ENCODE measurements at places on chromosomes 2 and 18.

DNA sequence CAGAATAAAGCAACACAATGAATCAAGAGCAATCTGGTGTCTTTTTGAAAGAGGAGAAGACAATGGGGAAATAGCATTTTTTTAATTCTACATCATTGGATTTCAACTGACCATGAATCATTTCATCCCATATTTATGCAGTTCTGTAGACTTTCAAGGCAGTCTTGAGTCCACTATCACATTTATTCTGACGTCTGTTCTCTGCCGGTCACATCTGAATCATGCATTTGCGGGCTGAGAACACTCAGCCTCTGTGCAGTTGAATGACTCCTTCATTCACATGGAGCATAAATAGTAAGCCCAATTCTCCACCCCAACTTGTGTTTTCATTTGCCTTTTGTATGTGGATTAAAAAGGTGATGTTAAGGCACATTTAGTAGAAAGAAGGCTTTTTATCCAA is 128.2 kb downstream of the AKAIN1 start:
- DNase-seq: no peak

DNA sequence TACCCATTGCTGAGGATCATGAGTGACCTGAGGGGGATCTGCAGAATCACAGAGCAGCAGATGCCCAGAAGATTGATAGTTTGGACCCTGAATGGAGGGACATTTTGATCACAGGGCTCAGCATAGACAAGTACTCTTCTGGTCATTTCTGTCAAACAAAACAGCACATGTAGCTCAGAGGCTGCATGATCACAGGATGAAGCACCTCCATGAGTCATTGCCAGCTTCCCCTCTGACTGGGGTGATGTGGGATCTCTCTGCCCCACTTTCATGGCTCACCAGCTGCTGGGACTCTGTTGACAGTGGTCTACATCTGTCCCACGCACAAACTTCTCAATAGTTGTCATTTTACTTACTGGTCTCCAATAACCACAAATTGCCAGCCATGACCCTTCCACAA is 264.1 kb downstream of the RPIA start:
- no peak for DNase-seq

DNA sequence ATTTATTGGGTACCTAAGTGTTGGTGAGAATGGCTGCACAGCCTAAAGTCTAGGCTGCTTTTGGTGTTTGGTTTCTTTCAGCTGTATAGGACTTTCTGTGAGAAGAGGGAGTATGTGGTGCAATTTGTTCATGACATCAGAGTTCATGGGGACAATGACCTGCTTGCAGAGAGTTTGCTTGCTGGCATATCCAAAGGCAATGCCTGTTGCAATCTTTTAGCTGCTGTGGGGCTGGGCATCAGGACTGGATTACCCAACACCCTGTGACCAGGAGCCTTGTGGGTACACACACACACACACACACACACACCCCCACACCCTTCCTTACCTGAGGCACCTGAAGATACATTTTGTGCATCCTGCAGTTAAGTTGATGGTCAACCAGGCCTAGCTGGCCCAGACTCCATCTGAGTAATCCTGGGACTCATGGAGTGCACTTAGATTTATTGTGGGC is 68.4 kb downstream of the LIPG start:
- no peak for DNase-seq

DNA sequence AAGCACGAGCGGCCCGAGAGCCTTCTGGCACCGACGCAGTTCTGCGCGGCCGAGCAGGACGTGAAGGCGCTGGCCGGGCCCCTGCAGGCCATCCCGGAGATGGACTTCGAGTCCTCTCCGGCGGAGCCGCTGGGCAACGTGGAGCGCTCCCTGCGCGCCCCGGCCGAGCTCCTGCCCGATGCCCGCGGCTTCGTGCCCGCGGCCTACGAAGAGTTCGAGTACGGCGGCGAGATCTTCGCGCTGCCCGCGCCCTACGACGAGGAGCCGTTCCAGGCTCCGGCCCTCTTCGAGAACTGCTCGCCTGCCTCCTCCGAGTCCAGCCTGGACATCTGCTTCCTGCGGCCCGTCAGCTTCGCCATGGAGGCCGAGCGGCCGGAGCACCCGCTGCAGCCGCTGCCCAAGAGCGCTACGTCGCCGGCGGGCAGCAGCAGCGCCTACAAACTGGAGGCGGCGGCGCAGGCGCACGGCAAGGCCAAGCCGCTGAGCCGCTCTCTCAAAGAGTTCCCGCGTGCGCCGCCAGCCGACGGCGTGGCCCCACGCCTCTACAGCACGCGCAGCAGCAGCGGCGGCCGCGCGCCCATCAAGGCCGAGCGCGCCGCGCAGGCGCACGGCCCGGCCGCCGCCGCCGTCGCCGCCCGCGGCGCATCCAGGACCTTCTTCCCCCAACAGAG is 70.4 kb downstream of the ARHGEF33 start:
- no peak for DNase-seq

DNA sequence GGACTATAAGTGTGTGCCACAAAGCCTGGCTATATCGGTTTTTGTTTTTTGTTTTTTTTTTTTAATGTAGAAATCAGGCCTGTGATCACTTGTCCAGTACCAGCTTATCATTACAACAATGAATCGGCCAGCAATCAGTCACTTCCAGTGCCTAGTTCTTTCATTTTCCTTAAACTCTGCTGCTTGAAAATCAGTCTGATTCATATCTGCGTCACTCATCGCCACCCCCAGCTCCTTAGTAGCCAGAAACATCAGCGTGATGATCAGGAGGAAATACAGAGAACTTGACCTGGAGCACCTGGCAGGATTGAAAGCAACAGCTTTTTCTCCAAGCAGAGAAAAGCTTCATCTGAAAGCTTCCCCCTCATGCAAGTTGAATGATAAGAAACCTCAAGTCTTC is 75.4 kb downstream of the SPTBN1 start:
- no peak for DNase-seq

DNA sequence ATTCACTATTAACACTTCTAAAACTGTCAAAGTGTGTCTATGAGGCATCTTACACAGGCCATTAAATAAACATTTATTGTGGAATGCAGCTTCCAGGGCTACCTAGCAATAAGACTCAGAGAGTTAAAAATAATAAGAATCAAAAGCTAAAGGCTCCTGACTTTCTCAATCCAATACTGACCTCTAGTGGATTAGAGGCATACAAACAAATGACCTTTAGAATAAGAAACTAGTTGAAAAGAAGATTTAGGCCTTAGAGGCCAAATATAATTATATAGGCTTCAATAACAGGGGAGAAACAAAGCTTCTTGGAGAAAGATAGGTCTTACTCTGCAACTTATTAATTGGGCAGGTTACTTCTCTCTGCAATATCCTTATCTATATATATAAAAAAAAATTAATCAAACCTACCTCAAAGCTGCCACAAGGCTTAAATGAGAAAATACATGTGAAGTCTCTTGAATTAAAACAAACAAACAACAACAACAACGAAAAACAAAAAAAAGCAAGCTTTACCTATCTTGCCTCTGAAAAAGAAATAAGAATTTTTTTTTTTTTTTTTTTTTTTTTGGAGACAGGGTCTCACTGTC is 246.1 kb downstream of the EXOC6B start:
- DNase-seq: no peak

DNA sequence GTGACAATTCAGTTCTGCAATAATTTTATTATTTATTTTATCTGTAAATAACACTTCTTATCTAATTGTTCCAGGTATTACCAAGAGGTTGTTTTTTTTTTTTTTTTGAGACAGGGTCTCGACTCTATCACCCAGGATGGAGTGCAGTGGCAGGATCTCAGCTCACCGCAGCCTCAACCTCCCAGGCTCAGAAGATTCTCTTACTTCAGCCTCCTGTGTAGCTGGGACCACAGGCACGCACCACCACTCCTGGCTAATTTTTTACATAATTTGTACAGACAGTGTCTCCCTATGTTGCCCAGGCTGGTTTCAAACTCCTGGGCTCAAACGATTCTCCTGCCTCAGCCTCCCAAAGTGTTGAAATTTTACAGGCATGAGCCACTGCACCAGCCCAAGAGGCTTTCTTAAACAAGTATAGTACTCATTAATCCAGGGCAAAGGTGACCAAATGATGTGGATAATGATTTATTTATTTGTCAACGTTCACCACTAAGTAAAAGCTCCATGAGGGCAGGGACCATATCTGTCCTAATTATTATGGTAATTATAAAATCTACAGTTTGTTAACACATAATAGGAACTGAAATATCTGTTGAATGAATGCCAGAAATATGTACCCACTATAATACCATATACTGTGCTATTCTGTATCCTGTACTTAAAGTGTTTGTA is 12.0 kb downstream of the STK17B start:
- DNase-seq: no peak

- DNase-seq: no peak
These were observed 172.8 kb downstream of the ARL4C start for GRCh38 chr2:234324116-234324515.

- DNase-seq: no peak
These were observed 211.4 kb upstream of the CCDC150 start for GRCh38 chr2:196427986-196428634.

- no peak for DNase-seq
These were observed 24.7 kb downstream of the RND3 start for GRCh38 chr2:150462770-150463169.
